ENCODE measurements at places on chromosomes 5 and 9.

DNA sequence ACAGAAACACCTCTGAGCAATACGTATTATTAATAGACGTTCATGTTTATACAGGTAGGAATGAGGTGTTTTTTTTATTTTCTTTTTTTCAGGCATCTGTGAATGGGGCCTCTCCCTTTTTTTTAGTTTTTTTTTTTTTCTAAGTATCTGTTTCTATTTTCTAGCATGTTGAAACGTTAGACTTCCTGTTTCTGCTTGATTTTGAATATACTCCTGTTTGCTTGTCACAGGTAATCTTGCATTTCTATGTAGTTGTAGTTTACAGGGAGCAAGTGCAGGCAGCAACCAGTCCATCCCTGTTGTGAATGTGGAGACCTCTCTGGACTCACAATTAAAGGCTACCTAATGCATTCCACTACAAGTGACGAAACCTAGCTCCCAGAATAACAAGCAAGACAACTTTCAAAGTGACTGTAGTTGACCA lies 22.8 kb upstream of the TNFAIP8 start:
- no peak for DNase-seq

DNA sequence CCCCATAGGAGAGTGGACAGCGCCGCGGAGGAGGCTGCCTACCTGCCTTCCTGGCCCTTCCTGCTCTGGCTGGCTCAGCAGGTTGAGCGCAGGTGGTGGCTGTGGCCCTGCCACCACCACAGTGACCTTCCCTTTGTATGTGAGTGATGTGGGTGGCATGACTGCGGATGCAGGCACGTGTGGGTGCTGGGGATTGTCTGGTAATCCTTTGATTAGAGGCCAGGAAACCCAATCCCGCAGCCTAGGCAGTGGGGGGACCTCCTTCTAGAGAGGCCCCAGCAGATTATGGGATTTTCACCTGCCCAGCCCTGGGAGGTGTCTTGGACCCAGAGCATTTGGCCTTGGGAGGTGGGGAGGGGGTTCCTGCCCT lies 16.5 kb downstream of the RXRA start:
- DNase-seq, result no peak

DNA sequence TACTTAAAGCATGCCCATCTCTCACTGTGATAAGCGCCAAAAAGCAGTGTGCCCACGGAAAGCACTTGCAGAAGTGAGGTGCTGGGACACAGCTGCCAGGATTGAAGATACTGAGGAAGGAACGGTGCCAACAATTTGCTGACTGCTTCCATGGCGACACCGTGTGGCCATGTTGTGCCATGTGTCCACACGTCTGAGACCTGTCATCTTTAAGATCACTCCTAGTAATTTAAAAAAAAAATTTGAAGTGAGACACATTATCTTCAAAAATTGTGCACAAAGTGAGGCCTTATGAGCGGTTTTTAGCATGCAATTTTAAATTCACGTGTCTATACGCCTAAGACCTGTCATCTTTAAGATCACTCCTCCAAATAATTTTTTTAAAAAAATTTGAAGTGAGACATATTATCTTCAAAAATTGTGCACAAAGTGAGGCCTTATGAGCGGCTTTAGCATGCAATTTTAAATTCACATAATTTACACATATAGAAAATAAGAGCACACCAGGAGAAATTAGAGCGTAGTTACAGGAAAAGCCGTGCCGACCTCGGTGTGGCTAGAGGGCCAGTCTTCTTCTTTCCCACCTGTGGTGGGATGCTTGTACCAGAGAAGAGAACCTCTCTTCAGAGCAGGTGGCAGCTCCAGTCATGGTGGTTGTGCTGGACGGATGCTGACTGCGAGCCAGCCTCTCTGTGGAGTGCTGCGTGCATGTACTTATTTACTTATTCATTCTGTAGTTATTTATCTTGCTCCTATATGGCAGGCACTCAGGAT lies 21.4 kb upstream of the FLT4 start:
- peak; percentile 3 for DNase-seq

GRCh38 chr9:76560481-76560922 lies 101.5 kb downstream of the GCNT1 start:
- DNase-seq, result peak; percentile 70

DNA sequence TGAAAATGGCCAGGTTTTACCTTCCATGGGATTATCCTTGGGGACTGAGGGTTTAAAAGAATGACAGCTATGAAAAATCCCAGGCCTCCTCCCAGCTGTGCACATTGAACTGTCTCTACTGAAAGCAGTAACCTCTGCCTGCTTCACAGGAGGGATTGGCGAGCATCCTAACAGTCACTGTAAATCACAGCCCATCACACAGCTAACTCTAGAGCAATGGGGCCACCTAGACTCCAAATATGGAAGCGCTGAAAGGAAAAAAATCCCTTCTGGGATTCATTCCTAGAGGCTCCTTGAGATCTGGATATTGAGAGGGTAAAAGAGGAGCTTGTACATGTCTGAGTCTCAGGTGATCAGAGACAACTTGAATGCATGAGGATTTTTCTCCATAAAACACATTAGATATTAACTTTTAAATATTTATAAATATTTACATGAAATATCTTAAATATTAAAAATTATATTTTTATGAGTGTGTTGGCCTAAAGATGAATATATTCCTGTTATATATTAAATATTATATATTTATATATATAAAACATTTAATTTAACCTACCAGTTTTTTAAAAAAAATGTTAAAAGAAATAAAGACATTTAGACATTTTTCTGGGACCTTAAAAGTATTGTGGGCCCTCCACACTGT lies 133.8 kb upstream of the SLC24A2 start:
- no peak for DNase-seq

GRCh38 chr9:106622164-106622487 lies 240.8 kb upstream of the ZNF462 start:
- DNase-seq, result peak; percentile 43

DNA sequence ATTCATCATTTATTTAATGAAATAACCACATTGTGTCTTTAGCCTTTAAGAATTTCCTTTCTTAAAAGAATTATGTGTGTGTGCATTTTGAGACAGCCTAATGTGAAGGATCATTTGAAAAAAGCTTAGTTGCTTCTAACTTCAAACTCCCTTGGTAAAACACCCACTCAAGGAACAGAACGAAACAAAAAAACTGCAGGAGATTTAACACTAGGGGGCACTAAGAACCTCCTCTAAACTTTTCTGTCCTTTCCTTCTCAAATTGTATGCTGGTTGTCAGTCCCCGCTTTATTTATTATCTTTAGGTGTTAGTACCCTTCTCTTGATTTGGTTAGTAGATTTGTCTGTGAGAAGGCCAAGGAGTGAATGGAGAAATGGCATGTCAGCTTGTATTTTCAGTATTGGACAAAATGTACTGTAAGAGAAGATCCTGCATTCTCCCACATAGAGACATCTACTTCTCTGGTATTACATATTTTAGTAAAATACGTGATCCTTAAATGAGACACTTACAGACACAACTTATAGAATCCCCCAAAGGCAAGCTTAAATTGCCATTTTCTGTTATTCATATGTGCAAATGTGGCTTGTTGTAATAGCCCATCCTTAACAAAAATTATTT lies 229.7 kb downstream of the MRPS30 start:
- no peak for DNase-seq

DNA sequence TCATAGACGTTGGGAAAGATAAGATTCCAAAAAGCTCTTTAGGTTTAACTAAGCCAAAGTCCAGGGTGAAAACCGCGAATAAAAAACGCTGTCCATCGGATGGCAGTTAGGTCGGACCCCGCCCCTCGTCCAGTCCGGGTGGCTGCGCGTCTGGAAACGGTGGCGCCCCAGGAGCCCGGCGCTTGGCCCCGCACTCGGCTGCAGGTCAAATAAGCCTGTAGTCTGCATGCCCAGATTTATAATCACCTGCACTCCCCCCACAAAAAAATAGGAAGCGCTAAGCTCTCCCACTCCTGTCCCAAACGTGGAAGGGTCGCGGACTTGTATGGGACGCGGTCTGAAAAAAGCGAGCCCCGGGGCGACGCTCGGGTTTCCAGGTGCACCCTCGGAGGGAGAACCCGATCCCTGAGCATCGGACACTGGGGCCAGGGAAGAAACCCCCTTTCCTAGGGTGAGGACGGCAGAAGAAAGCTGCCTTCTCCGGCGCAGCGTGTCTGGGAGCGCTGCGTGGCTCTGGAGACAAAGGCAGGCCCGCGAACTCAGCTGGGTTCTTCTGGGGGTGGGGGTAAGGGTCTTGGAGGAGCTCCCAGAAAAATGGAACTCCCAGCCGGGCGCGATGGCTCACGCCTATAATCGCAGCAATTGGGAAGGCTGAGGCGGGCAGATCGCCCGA lies 923 bp upstream of the ZBTB5 start:
- no peak for DNase-seq

- DNase-seq, result no peak
Observed at GRCh38 chr5:88396000-88396535, 127.4 kb upstream of the TMEM161B start.

GRCh38 chr5:161305601-161306000 lies 240.9 kb downstream of the GABRB2 start:
- DNase-seq, result no peak

- DNase-seq, result no peak
Observed at GRCh38 chr5:50691399-50692016, 25.1 kb downstream of the PARP8 start.

- DNase-seq, result no peak
Observed at GRCh38 chr9:92760070-92760469, 4.6 kb downstream of the BICD2 start.

- no peak for DNase-seq
Observed at GRCh38 chr9:38233343-38233742, 159.2 kb upstream of the ALDH1B1 start.

DNA sequence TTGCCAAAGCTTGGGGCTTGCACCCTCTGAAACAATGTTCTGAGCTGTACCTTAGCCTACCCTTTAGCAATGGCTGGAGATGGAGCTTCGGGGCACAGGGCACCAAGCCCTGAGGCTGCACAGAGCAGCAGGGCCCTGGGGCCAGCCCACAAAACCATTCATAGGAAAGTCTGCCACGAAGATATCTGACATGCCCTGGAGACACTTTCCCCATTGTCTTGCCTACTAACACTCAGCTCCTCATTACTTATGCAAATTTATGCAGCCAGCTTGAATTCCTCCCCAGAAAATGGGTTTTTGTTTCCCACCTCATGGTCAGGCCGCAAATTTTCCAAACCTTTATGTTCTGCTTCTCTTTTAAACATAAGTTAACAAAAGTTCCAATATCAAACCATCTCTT lies 105.7 kb downstream of the DTWD2 start:
- no peak for DNase-seq

GRCh38 chr5:41312066-41312465 lies 98.7 kb upstream of the C6 start:
- no peak for DNase-seq

- no peak for DNase-seq
Observed at GRCh38 chr9:34171753-34172535, 6.9 kb upstream of the UBAP1 start.

DNA sequence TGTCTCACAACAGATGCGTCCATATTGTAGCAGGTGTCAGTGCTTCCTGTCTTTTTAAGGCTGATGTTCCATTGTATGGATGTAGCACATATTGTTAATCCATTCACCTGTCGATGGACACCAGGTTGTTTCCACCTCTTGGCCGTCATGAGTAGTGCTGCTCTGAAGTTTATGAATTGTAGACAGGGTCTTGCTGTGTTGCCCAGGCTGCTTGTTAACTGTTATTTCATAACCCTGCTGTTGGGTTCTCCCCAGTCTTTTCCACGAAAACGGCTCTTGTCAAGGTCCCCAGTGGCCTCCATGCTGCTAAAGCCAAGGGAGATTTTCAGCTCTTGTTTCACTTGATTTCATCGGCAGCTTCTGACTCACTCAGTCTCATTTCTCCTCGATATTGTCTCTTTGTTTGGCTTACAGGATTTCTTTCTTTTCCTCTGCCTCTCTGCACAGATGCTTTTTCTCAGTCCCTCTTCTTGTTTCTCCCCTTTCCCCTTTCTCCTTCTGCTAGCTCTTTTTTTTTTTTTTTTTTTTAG lies 12.1 kb upstream of the PSD2 start:
- no peak for DNase-seq

- no peak for DNase-seq
Observed at GRCh38 chr9:92982130-92982529, 34.8 kb downstream of the FGD3 start.

DNA sequence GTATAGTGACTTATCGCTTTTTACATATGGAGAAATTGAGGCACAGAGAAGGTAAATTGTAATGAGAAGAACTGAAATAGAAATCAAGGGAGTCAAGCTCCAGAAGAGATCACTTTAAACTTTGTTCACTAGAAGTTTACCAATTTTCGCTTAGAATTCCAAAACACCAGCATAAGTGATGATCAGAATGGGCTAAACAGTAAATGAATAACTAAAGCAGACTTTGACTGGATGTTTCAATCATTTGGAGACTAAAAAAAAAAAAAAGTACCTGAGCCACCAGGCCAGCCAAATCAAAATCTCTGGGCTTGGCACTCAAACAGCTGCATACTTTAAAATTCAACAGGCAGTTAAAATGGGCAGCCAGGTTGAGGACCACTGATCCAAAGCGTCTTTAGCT lies 38.2 kb upstream of the FYB1 start:
- DNase-seq, result no peak

GRCh38 chr5:96004754-96005153 lies 43.1 kb upstream of the ELL2 start:
- DNase-seq, result no peak

GRCh38 chr5:158884827-158885518 lies 214.7 kb downstream of the EBF1 start:
- DNase-seq, result no peak

DNA sequence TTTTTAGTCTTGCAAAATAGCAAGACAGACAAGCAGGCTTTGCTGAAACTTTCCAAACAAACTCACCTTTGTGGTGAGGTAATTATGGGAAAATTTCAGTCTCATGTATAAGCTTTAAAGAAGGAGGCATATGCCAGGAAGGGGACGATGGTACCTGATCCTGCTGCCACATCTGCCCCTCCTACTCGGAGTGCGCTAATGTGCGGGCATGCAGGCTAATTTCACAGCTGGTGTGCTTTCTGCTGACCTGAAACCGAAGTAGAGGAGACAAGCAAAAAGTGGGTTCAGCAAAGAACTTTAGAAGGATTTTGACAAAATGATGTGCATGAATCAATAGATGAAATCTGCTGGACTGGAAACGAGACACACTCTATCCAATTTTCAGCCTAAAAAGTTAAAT lies 117.1 kb upstream of the IRX4 start:
- no peak for DNase-seq

DNA sequence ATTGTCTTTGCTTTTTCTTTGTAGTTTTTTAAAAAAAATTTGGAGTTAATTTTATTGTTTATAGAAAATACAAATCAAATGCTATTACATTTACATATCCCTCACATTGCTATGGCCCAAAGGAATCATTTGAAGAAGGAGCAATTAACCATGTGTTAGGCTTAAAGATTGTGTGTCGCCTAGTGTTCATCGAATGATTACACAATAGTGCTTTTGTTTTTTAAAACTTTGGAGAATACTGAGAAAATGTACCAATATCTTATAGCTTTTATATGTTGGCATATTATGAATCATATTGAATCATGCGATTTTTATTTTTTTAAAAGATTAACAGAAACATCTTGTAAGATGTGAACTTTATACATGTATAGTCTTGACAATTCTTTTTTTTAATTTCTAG lies 21.7 kb downstream of the SLC30A5 start:
- no peak for DNase-seq
